Hematopoietic multipotent progenitor cell treated with erythropoietin and hydrocortisone succinate and interleukin-3 and kit ligand, for 6 days (in vitro differentiated cells): ENCODE measurements at places on chromosomes 2 and 18.

DNA sequence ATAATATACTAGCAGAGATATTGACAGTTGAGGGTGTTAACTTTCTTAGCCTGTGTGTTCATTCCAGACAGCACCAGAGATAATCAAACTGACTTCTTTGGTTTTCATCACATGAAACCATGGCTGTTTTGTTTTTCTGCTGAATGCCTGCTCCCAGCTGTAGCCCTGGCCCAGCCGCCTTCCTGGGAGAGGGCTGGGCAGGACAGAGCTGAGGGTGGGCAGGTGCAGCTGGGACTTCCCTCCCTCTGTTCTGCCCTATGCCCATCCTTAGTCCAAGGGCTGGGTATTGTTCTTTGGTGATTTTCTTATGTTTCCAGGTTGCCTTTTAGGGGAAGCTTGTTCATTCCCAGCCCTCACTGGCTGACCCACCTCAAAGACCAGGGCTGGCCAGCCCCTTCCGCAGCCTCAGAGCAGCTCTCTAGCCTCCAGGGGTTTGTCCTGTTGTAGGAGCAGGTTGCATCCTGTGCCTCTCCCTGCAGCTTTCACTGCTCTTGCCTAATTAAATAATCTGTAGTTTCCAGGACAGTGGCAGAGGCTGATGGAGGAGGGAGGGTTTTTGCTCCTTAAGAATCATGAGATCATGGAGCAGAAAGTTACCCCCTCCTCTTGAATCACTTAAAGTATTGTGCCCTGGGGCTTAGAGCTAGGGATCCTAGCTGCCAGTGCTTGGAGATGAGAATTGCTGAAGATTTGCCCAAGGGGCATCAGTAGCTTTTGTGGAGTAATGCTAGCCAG, 61.4 kb downstream of the MTCL1 start:
- DNase-seq: peak; percentile 27

GRCh38 chr2:141048951-141049350, 1081.9 kb downstream of the LRP1B start:
- no peak for DNase-seq

- DNase-seq: peak; percentile 21
These were observed 134.3 kb upstream of the HAAO start for GRCh38 chr2:42926434-42927333.

GRCh38 chr2:50885948-50886347, 146.0 kb downstream of the NRXN1 start:
- DNase-seq: no peak

DNA sequence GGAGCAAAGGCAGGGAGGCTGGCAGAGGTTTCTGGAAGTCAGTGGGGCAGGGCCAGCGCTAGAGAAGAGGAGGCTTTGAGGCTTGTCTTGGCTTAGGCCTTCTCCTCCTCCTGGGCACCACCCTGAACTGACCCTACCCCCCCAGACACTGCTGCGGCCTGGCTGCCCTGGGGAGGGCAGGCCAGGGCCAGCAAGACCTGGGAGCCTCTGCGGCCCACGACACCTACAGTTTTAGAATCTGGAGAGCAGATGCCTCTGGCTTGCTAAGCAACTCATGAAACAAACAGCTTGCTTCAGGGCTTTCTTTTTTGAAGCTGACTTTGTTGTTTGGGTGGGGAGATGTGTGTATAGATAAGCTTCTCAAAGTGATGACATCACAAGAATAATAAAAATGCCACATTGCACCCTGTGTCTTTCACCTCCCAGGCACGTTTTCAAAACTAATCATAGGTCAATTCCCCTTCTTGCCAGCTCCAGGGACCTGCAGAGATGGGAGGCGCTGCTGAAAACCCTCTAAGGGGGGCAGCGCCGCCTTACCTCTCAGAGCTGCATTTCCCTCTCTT, 46.2 kb upstream of the SMAD7 start:
- peak; percentile 17 for DNase-seq

DNA sequence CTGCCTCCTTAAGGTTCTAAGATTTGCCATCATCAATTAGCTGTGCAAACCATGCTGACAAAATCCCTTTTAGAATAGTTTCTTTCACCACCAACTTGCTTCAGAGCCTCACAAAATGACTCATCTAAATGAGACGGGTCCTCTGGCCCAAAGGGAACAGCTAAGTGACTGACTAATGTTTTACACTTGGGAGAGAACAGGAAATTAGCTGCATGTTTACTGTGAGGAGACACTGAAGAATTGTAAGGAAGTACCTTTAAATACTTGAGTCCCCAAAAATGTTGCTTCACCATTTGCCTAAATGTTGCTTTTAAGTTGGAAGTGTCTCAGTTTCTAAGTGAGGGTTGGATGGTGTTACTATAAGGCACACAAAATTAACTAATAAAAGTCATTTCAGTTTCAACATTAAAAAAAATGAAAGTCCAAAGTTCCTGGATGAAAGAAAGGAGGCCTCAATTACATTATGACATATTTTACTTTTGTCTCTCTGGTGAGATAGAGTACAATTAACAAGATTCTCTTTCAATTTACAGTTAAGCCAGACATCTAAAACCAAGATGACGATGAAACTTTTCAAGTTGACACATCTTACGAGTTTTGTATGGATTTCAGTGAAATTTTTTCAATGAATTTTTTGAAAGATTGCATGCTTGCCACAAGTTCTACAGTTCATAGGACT, 229.1 kb upstream of the FN1 start:
- no peak for DNase-seq

GRCh38 chr2:120346026-120346666, at the start of gene INHBB:
INHBB (plus strand) TSS chr2:120346136; CDS start chr2:120346189, 53 bp downstream.
- DNase-seq: no peak

DNA sequence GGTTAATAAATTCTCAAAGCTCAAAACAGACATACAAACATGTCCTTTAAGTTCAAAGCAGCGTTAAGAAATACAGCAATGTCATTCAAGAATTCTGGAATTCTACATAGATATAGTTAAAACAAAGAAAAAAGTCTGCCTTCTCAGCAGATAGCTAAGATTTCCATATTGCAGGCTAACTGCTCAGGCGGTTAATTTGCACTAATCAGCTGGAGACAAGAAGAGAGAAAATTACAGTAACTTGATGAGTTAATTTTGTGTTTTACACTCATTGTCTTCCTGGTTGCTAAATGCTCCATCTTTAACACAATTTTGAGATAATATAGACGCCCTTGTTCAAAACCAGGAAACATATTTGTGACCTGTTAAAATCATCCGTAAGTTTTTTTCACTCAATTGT, 1012.0 kb downstream of the LRP1B start:
- DNase-seq: no peak

GRCh38 chr2:159795841-159796690, 1.9 kb downstream of the CD302 start:
- DNase-seq: peak; percentile 43

DNA sequence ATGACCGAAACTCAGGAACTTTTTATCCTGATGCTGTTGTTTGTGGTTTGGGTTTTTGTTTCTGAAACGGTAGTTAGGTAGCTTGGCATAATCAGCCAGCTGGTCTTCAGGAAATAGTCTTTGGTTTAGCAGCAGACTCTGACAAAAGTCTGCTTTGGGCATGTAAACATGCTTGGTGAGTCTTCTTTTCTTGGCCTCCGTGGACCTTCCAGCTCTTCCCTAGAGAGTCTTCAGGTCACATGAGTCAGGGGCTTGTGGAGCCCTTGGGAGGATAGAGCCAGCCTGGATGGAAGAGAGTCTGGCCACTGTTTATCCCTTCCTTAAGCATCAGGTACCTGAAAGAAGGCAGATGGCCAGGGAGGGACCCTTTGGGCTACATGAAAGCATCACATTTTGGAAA, 154.5 kb downstream of the MGAT5 start:
- no peak for DNase-seq

DNA sequence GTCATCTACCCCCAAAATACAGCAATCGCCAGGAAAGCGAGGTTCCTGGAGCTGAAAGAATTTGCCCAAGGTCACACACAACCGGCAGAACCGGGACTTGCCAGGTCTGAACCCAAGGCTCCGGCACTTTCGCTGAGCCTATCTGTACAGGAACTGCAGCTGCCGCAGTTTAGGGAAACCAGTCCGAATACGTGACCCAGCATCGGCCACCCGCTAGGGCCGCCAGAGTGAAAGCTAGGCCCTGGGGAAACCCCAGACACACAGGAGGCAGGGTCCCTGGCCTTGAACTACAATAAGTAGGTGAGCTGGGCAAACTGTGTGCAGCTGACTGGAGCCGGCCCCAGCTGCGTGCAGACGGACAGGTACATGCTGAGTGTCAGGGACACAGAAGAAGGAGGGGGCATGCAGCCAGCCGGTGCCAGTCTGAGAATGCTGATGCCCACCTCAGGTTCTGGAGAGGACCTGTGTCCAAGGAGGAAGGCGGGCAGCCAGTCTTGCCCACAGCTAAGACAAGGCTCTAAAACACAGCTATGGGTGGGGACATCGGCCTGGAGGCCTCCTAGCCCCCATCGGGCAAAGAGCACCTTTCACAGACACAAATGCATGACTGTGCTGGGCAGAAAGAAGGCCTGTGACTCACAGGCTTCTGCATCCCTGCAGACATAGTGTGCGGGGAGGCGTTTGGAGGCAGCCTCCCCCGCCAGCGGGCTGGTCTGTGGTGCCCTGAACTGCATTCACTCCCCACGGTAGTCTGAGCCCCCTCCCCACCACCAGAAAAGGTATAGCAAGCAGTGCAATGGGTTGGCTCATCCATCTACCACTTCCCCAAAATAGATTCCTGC, 107.4 kb upstream of the ID2 start:
- DNase-seq: no peak

DNA sequence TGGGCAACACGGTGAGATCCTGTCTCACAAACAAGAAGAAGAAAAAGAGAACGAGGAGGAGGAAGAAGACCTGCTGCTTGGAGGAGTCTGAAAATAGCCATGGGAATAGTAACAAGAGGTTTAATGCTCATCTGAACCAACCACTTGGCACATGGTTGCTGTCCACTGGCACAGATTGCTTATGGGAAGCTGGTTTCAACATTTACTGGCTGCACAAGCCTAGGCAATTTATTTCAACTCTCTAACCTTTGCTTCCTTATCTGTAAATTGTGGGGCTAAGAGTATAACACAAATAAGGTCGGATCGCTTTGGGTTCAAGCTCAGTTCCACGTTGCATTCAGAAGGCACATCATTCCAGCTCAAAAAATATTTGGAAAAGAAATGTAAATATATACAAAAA, 14.2 kb upstream of the RHOB start:
- no peak for DNase-seq

DNA sequence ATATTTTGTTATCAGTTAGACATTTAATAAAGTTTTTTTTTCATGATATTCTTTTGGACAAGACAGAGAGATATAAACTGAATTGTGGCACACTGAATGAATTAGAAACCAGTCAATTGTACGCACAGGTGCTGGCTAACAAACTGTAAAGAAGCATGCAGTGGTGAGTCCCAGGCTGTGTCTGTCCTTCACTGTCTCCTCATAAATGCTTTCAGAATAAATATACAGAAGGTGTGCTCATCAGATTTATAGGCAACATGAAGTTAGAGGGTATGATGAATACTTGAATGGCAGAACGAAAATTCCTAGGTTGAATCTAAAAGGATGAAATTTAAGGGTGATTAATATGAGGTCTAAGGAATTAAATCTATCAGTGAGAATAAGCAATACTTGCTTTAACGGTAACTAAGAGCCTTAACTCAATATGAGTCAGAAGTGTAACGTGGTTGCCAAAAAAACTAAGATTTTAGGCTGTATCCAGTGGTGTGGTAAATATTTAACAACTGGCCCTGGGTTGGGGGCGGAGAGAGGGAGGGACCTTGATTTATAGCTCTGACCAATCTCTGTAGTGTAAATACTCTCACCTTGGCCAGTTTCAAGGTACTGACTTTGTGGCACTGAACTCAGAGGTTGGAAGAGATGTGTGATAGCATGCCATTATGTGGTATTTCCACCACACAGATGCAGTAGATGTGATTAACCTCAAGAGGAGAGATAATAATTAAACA, 41.9 kb upstream of the AAK1 start:
- DNase-seq: peak; percentile 33

GRCh38 chr2:190184460-190184859, 121.9 kb upstream of the MSTN start:
- DNase-seq: peak; percentile 95

DNA sequence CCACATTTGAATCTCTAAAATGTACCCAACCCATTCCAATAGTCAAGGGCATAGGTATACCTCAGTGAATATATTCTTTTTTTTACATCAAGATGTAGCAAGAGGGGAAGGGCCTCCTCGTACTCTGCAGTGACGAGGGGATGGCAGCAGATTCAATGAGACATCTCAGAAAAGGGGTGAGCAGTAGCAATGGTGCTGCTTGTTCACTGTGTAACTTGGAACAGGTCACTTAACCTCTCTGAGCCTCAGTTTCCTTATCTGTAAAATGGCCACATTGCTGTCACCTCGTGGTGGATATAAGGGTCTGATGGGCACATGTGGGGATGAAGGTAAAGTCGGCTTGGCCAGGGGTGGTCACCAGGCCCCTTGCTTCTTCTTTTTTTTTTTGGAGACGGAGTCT, 221.6 kb downstream of the SEPTIN10 start:
- DNase-seq: no peak

- no peak for DNase-seq
These were observed 77.2 kb downstream of the LIPG start for GRCh38 chr18:49638891-49639557.

GRCh38 chr2:183069174-183069573, 9.4 kb upstream of the DUSP19 start:
- no peak for DNase-seq

- DNase-seq: no peak
These were observed 40.0 kb upstream of the FAHD2A start for GRCh38 chr2:95362486-95362885.

- peak; percentile 84 for DNase-seq
These were observed 123.5 kb upstream of the HS6ST1 start for GRCh38 chr2:128442053-128442751.

DNA sequence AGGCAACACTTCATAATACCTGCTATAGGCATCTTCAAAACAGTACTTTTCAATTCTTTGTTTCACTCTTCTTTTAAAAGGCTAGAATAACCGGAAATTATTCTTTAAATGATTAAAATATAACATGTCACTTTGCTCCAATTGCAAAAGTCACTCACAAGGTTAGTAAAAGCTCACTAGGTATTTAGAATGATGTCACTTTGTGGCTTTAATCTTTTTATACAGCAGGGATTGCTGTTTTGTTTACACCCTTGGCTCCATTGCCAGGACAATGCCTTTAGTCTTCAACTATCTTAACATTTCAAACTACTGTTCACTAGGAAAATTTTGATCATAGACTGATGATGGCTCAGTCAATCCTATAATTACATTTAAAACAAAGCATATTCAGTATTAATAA, 157.1 kb downstream of the BAZ2B start:
- peak; percentile 15 for DNase-seq

- DNase-seq: no peak
These were observed 109.9 kb downstream of the COPS8 start for GRCh38 chr2:237195396-237196120.

GRCh38 chr2:63484481-63484880, 103.8 kb downstream of the WDPCP start:
- no peak for DNase-seq
